ENCODE measurements at places on chromosomes 7 and 10.

DNA sequence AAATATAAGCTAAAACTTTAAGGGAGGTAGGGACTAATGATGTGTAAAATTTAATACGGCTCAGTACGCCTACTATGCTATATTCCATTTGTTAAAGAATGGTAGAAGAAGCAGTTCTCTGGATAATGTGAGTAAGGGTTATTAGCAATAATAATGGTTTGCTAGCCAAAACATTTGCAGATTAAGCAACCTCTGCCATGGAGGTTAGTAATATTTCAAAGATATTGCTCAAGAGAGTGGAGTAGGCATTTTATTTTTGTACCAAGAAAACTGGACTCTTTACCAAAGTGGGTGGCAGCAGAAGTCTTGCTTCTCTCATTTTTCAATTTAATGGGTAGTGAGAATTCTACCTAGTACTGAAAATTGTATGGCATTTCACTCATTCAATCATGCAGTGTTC, 158.9 kb upstream of the TMEM106B start:
- DNase-seq = no peak

DNA sequence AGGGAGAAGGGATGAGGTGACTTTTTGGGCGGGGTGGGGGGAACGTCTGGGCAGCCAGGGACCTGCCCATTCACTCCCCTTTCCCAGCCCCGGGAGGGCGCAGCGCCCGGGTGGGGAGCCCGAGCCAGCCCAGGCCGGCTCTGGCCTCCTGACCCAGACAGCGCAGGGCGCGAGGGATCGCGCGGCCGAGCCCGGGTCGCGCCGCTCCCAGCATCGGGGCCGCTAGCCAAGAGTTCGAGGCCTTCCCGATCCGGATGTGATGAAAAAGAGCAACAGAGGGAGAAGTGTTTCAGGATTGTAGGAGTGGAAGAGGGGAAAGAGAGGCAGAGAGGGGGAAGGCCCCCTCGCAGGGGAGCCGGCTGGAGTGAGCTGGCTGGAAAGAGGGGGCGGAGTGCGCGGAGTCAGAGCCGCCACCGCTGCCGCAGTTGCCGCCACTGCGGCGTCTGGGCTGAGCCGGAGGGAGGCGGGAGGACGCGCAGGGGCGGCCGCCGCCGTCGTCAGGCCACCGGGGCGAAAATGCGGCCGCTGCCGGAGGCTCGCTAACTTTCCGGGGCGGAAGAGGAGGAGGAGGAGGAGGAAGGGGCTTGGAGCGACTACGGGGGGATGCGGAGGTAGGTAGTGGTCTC, at the start of gene MDFIC:
TSS of gene MDFIC (plus strand) at position 69 of the 626 bp plus-strand sequence. CDS start 940 bp downstream, outside the sequence.
- DNase-seq = peak; percentile 33

- no peak for DNase-seq
Measured at GRCh38 chr10:14674376-14675050, 100.2 kb downstream of the FAM107B start.

- DNase-seq = no peak
Measured at GRCh38 chr7:123131140-123131539, 68.6 kb downstream of the SLC13A1 start.

DNA sequence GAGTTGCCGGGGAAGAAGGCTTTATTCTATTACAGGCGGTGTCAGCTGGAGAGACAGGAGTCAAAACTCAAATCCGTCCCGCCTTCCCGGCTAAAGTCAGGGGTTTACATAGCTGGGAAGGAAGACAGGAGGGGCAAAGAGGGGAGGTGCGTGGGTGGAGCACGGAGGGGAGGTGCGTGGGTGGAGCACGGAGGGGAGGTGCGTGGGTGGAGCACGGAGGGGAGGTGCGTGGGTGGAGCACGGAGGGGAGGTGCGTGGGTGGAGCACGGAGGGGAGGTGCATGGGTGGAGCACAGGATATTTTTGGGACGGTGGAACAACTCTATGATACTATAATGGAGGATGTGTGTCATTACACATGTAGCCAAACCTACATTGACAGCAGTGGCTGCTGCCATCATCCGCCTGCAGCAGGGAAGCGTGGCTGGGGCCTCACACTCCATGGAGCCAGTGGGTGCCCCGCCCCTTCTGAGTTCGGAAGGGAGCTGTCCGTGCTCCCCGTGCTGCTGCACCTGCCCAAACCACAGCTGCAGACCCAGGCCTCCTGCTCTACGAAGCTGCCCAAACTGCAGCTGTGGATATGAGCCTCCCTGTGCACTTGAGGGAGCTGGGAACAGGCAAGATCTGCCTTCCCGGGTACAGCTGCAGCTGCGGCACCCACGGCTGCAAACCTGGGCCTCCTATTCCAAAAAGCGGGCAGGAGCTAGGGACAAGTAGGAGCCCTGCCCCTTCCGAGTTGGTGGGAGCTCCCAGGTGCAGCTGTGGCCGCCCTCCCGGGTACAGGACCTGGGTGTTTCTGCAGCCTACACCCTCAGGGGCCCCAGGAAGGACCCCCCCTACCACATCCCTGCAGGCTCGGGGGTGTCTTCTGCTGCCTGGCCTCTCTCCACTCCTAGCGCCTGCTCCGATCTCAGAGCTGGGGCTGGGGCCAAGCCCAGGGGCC, 119.4 kb downstream of the DYNC2I1 start:
- no peak for DNase-seq

DNA sequence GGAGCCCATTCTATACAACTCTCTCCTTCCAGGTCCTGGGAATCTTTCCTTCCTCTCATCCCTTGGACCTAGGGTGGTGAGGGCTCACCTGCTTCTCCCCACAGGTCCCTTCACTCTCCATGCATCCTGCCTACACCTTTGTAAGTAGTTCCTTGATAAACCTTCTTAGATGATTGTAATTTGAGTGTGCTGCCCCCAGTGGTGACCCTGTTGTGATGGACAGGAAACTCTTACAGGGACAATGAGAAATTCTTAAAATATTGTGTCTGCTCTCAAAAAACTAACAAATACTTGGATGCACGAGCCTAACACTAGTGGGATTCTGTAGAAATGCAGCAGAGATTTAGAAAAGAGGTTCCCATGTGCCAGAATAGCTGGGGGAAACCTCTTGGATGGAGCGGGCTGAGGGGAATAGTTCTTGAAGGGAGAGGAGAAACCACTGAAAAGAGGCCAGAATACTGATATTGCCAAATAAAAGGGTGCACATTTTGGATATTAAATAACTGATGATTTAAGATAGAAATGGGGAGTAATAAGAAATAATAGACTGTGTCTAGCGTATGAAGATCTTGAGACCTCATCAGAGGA, 6.7 kb upstream of the PAXIP1 start:
- no peak for DNase-seq

All from GM12891 (cell line).